ENCODE measurements at places on chromosomes 1 and 21.
A peak's percentile ranks its signal among the peaks of the same experiment; 100 is the strongest.

DNA sequence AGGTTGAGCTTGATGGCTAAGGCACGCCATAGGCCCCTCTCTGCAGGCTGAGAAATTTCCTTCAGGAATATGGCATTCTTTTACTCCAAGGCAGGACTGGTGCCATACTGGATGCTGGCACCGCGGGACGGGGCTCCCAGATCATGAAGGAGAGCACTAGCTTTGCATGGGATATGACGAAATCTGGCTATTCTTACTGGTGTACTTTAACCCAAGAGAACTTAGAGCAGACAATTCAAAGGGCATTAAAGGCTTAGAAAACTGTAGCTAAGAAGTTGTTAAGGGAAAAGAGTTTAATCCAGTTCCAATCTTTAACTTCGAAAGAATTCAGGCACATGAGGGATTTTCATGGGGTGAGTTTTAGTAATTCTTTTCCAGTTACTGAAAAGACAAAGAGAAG lies 204.4 kb upstream of the ESRRG start:
- DNase-seq = no peak

DNA sequence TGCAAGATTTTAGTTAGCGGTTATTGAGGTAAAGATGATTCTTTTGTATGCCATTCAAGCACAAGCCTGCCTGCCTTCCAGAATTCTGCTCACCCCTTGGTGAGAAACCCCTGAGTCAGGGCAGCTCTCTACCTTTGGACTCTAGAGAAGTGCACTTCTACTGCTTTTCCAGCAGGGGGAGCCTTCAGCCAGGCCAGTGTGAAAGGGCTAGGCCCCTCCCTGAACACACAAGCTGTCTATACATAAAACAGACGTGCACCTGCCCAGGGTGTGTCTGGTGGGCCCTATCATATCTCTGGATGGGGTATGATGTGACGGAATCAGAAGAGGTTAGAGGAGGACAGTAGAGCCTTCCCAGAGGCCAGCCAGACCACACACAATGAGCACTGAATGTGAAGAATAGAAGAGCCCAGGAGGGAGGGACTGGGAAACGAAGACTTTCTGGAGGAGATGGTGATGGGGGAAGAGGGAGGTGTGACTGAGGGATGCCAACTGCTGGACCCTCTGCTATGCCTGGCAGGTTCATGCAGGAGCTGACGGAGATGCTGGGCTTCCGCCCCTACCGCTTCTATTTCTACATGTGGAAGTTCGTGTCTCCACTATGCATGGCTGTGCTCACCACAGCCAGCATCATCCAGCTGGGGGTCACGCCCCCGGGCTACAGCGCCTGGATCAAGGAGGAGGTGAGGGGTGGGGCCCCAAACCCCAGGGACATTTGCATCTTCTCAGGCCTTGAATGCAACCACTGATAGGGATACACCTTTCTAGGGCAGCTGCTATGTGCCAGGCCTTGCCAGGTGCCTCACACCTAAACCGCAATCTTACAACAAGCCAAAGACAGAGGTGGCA lies 13.0 kb upstream of the KCNC4 start:
- peak; percentile 69 for DNase-seq

DNA sequence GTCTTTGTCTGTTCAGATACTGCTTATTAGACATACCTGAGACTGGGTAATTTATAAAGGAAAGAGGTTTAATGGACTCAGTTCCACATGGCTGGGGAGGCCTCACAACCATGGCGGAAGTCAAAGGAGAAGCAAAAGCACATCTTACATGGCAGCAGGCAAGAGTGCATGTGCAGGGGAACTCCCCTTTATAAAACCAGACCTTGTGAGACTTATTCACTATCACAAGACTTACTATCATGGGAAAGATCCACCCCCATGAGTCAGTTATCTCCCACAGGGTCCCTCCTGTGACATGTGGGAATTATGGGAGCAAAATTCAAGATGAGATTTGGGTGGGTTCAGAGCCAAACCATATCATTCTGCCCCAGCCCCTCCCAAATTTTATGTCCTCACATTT lies 7.1 kb upstream of the PSMA5 start:
- DNase-seq = no peak

DNA sequence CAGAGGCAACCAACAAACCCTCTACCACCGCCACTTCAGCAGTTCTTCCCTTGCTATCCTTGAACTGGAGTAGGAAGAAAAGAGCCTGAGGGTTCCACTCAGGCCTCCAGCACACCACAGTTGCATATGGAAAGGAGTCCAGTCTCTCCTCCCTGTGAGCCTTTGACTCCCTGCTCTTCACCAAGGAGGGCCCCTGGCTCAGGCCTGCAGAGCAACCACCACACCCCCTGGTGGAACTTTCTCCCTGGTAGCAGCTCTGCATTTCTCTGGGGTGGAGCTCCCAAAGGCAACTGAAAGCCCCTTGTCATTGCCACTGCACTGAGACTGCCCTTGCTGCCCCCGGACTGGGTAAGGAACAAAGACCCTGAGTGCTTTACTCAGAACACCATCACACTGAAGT lies 1021.5 kb upstream of the ADGRL2 start:
- no peak for DNase-seq
